Spinal cord (tissue), 10 donors: ENCODE measurements at places on chromosomes 11 and 22. TPM values are rescaled to one million over a fixed set of nuclear protein-coding genes. Genes with fewer than 3 reads are reported as not detected.

OR52N4 gene
- total RNA-seq, result 0.20 TPM

SCGB1D2 gene
- total RNA-seq, result not detected

- no peaks in the 10 kb centered on the region for H3K27me3 ChIP-seq
- H3K27ac ChIP-seq, result no peak overlapping the region
- H3K4me1 ChIP-seq, result peaks cover 13% of the 10 kb centered on the region
- peaks cover 41% of the 10 kb centered on the region for H3K36me3 ChIP-seq
- no peak overlapping the region for H3K4me3 ChIP-seq
Observed at GRCh38 chr22:38820020-38820419, 23.8 kb downstream of the NPTXR start.

- H3K4me1 ChIP-seq, result peaks cover 4% of the 10 kb centered on the region
- no peak overlapping the region for H3K4me3 ChIP-seq
- no peaks in the 10 kb centered on the region for H3K36me3 ChIP-seq
- H3K27ac ChIP-seq, result no peak overlapping the region
- no peaks in the 10 kb centered on the region for H3K27me3 ChIP-seq
Observed at GRCh38 chr11:17846852-17847453, 112.4 kb downstream of the KCNC1 start.

DNA sequence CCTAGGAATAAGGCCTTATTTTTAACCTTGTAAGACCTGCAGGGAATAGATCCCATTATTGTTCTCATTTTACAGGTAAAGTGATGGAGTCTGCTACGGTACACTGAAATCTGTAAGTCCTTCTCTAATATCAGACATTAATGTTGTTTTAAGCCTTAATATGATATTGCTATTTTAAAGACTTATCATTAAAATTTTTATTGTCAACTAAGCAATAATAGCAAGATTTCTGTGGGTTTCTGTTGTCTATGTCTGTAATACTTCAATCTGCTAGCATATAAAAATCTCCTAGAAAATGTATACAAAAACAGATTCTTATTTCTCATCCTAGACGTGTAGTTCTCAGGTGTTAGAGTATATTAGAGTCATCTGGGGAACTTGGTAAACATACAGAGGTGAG, 317.5 kb upstream of the TENM4 start:
- H3K4me1 ChIP-seq, result no peaks in the 10 kb centered on the region
- DNase-seq, result no peak
- no peak overlapping the region for H3K4me3 ChIP-seq
- no peaks in the 10 kb centered on the region for H3K36me3 ChIP-seq
- no peak overlapping the region for H3K27ac ChIP-seq

GRCh38 chr11:2533587-2534133, 88.9 kb downstream of the KCNQ1 start:
- H3K4me3 ChIP-seq, result no peak overlapping the region
- no peaks in the 10 kb centered on the region for H3K27me3 ChIP-seq
- no peaks in the 10 kb centered on the region for H3K36me3 ChIP-seq
- peak overlapping the region; percentile 35 for H3K27ac ChIP-seq
